GM03348 (cell line): ENCODE measurements at places on chromosomes 11 and 22.

GRCh38 chr11:2885678-2886081 is at the start of gene CDKN1C:
TSS of gene CDKN1C (minus strand) at chr11:2885775. CDS start at chr11:2885456, 319 bp downstream.
- peak; percentile 97 for DNase-seq

DNA sequence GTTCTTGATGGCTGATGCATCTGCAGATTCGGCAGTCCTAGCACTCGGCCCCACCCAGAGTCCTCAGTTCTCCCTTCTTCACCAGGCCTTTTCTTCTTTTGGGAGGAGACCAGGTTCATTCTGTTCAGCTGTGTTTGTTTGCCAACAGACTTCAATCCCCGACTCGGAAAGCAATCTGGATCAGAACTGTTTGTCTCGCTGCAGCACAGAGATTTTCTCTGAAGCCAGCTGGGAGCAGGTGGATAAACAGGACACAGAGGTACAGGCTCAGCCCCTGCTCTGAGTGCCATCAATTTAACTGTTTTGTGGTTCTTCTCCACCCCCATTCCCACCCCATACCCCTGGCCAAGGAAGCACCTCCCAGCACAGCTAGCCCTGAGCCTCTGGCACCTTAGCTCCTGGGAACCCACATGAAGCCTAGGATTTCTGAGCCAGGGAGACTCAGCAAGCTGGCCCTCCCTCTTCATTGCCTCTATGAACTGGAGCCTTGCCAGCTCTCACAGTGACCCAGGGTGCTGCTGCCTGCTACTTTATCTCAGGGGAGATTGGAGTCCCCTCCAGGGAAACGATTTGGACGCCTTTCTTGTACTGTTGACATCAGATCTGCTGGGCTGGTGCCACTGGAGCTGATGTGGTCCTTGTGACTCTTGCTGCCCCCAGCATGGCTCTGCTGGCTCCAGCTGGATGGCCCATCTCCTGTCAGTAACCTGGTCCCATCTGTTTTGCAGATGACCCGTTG is 58.2 kb upstream of the HORMAD2 start:
- DNase-seq = no peak

DNA sequence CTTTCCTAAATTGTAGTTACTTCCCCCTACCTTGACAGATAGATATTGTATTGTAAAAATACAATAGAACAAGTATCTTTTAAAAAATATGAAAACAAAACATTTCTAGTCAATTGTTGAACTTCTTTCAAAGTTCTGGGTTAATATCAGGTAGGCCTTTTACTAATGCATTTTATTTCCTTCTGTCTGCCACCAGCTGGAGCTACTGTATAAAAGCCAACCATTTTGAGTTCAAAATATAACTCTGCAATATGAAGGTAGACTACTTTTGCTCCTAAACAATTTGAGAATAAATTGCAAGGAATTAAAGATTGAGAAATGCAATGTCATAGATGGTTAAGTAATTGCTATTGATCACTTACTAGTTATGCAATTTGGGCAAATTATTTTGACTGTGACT is 22.1 kb upstream of the LIN7C start:
- no peak for DNase-seq

GRCh38 chr22:27377501-27378295 is 423.9 kb downstream of the MN1 start:
- no peak for DNase-seq

GRCh38 chr11:65116370-65117205 is 913 bp downstream of the ZNHIT2 start:
- peak; percentile 62 for DNase-seq
